ENCODE measurements at places on chromosomes 11 and 22.
A peak's percentile ranks its signal among the peaks of the same experiment; 100 is the strongest.

DNA sequence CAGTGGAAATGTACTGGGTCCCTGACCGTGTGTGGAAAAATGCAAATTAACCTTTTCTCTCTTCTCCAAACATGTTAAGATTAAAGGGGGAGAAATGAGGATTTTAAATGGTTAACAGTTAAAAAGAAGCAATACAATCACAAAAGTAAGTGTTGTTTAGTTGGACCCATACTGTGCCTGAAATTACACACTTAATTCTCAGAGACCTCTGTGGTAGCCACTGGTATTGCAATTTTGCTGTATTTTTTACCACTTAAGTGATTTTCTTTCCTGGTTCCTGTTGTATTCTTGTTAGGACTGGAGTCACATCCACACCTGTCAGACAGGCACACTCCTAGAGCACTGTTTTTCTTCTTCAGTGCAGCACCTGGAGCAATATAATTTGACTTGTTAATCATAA, 179.6 kb upstream of the PDGFD start:
- no peak for DNase-seq

GRCh38 chr22:17381192-17381913, 12.1 kb downstream of the CECR2 start:
- DNase-seq, result no peak

DNA sequence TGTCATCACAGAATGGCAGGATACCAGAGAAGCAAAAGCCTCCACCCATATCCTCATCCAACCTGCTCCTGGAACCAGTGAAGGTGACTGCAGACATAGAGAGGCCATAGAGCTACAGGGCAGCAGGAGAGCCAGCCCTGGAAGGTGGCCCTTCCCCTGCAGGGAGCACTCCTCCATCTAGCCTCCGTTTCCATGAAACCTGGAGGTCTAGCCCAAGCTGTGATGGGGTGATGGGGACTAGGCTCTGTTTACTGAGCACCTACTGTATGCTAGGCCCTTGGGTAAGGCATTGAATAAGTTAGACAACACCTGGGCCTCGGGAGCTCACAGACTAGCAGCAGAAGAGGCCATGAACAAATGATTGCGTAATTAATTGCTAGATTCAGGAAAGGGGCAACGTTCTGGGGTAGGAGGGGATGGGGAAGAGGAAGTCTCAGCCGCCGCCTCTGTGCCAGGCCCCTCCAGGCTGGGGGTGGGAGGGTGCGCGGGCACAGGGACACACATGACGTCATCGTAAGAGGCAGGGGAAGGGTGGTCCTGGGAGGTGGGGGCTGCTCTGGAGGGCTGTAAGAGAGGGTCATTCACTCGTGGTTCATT, 784 bp upstream of the SYNGR1 start:
- DNase-seq, result no peak

DNA sequence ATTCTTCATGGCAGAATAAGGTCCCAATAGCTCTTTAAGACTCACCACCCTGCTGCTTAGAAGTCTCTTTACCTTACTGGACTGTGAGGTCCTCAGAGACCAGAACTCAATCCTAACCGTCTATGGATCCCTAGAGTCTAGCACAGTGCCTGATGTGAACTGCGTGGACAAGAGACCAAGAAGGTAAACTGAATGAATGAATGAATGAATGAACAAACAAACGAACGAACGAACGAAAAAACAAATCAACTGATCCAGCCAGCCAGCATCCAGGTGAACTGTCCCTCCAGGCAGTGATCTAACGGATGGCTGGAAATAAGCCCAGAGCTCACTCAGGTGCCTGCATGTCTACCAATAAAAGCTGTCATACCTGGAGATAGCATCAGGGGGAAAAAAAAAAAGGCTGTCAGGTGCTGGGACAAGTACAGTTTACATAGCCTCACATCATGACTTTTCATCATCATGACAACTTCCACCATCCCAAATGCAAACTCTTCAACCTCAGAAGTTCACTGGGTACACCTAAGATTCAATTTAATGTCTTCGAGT, 59.8 kb downstream of the PACSIN2 start:
- DNase-seq, result no peak

DNA sequence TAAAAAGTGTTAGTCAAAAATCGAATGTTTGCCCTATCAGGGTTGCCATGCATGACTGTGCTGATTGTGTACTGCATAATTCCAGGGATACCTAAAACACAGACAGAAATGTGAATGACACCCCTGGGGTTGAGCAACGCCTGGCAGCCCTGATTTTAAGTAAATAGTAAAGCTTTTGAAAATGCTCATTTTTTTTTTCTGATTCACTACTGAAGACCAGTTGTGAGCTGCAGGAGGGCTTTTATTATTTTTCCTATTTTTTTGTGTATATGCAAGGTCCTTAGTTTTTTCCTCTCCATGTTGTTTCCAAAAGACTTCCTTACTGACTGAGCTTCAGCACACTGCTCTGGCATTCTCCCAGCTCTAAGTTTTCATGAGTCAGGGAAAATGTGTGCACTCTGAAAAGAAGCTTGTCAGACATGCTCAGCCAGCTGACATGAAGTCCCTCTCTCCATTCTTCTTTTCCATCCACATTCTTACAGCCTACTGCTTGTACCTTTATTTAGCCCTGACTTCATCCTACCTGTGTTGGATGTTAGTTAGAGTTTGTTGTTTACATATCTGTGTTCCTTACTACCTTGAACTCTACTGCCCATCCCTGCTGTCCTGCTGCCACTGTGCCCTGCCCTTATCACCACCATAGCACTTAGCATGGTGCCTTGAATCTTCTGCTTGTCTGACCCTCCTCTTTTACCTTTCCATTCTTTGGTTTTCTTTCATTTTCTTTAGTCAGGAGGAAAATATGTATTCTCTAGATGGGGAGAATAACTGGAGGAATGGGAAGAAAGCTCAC, 79.5 kb downstream of the HORMAD2 start:
- peak; percentile 39 for DNase-seq

- DNase-seq, result no peak
Measured at GRCh38 chr22:48241658-48242057, 1479.2 kb downstream of the TBC1D22A start.

DNA sequence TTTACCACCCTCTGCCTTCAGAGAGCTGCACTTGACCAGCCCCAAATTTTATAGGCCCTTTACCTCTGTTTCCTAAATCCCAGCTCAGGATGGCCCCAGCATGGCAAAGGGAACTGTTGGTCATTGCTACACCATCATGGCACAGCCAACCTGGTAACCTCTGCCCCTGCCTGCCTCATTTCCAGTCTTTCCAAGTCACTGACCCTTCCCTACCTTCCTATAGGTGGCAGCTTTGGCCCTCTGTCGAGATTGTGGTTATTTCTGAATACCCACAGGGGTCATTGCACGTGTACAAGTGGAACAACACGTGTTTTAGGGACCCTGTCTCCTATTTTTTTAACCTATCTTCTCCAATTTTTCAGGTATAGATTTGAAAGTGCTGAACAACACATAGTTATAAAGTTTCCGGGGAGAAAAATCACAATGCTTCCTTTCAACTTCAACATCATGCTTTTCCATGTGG, 2.8 kb downstream of the GALNT18 start:
- DNase-seq, result no peak

GRCh38 chr11:103594283-103594682, 442.2 kb upstream of the DDI1 start:
- DNase-seq, result no peak

DNA sequence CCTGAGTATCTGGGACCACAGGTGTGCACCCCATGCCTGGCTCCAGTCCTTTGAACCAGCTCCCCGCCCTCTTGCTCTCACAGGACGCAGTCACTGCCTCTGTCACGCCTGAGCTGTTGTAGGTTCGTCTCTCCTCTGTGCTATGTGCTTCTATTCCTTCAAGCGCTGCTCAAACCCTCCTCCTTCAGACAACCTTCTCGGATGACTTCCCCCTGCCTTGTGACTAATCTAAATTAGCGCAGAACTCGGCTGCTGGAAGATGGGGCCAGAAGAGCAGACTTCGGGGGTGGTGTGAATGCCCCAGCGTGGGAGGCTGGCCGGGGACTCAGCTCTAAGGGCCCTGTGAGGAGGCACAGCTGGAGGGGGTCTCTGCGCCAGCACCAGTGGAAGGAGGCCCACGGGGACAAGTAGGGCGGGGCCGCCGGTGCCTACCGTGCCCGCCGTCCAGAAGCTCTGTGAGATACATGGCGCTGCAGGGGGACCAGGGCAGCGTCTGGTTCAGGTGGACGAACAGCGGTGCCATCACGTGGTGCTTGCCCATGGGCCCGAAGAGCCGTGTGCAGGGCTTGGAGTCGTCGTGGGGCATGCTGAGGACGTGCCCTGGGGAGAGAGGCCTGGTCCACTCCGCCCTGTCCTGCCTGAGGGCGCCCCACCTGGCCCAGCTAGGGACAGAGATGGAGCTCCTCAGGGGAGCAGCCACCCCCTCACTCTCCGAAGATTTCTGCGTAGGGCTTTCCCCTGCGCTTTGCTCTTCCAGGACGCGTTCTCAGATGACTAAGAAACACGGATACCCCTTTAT, 12.5 kb downstream of the ADAMTS8 start:
- DNase-seq, result peak; percentile 67

DNA sequence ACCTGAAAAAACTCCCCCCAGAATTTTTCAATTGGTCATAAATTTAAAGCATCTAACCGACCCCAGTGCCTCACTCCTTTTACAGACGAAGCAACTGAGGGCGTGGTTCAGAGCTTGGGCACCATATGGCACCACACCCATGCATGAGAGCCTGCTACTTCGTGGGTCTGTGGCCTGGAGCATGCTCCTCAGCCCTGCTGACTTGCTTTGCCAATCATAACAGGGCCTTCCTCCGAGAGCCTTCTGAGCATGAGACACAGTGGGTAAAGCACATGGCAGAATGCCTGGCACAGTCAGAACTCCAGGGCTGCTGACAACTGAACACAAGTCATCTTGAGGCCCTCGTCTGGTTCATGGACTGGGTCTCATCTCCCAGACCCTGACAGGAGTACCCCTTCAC, 33.3 kb downstream of the HIRA start:
- no peak for DNase-seq

- no peak for DNase-seq
Measured at GRCh38 chr11:124938206-124938765, 2.4 kb upstream of the HEPACAM start.

DNA sequence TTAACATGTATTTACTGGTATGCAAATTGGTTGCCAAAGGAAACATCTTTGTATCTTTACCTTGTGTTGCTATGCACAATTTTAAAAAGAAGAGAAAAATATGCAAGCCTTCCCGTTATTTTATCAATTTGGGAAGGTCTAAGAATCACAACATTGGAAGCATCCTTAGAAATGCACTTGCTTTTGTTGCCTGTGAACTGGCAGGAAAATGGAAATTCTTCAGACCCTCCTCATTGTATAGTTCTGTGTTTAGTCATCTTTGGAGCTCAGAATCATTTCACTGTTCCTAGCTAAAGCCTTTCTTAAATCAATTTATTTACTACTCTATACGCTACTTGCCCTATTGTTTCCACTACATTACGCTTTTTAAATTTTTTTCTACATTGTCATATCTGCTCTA, 574.5 kb downstream of the DLG2 start:
- DNase-seq, result no peak

DNA sequence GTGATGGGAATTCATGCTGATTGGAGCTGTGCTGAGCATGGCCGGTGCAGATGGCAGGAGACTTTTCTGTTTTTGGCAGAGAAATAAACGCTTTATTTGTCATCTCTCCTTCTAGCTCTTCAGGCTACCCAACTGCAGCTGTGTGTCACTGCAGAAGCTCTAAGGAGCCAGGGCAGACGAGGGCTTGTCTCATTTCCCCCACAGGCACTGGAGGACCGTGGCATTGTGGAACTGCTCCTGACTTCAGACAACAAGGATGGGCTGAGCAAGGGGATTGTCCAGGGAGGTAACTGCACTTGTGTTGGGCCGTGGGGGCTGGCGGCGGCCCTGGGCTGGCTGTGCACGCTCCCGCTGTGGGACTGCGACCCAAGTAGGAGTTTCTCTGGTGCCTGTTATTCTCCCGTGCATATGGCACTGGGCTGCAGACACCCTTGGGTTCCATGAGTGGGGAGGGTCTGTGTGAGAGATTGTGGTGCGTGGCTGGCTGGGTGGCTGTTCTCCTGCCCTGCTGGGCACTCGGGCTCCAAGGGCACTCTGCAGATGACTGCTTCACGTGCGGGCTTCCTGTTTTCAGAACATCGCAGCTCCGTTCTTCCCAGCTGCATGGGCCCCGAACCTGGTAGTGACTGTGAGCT, 27.2 kb downstream of the GLB1L2 start:
- no peak for DNase-seq

DNA sequence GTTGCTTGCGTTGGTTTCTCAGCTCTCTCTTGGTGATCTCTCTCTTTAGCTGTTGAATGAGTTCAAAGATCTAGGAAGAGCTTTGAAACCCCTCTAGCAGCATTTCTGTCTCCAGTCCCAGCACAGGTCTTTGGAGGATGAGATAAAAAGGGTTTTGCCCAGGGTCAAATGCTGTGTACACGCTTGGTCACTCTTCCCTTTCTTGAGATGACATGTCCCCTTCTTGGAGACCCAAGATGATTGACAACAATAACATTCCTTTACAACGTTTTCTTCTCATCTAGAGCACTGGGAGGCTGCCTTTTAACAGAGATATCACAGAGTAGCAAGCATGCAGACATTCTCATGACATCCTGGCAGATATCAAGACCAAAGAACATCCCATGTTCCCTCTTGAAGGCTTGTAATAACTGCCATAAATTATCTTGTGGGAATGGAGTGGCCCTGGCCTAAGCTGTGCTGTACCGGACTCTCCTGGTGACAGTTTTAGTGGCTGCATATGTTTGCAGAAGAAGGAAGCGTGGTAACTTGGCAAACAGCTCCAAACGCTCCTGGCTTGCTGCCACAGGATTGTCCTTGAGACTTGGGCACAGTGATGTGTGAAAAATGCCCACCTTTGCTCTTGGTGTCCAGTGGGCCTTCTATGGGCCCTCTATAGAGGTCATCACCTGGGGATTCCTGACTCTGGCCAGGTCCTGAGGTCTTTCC, 107.8 kb downstream of the PTPRJ start:
- DNase-seq, result no peak

GRCh38 chr11:106061954-106062949, 14.9 kb downstream of the KBTBD3 start:
- no peak for DNase-seq

GRCh38 chr11:6205366-6205765, at the start of gene C11orf42:
Gene C11orf42, plus strand, starts transcription at chr11:6205557. Its CDS starts 59 bp downstream, at chr11:6205616.
- DNase-seq, result no peak

DNA sequence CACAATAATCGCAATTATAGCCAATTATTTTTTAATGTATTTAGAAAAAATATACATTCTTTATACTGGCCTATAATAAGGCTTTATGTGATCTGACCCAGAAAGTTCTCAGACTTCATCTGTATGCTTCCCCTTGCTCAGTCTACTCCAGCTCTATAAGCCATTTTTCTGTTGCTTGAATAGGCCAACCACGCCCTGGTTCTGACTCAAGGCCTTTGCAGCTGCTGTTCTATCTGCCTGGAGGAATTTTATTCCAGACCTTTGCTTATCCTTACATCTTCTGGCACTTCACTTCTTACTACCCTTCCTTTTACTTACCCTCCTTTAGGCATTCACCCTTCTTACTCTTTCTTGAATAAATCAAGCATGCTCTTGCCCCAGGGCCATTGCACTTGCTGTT, 54.9 kb upstream of the PDE3B start:
- no peak for DNase-seq

All from epithelial cell of proximal tubule (primary cell).